Right kidney (tissue), 9 donors: ENCODE measurements at places on chromosomes 1 and 21.

DNA sequence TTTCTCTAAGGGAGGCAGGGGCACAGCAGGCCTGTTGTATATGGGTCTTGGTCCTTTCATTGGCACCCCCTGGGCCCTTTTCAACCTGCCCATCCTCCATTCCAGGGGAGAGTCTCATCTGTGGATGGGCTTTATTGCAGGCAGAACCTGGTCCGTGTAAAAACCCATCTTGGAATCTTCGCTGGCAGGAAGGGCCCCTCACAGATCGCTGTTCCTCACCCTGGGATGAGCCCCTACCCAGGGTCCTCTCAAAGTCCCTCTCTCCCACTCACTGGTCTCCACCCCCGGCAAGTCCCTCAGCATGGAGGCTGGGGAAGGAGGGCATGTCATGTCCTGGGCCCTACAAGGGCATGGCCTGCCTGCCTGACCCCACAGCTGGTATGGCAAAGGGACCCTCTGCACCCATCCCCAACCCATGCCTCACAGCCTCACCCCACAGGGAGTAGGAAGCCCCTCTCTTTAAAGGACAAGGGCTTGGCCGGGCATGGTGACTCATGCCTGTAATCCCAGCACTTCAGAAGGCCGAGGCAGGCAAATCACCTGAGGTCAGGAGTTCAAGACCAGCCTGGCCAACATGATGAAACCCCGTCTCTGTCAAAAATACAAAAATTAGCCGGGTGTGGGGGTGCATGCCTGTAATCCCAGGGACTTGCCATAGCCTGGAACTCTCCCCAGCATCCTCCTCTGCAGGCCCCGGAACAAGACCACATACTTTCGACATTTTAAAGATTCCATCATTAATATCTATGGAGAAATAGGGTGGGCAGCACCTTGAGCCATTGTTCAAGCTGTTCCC is 13.2 kb upstream of the CDA start:
- DNase-seq = no peak

- DNase-seq = no peak
These were observed 34.8 kb upstream of the IKBKE start for GRCh38 chr1:206435445-206435844.

DNA sequence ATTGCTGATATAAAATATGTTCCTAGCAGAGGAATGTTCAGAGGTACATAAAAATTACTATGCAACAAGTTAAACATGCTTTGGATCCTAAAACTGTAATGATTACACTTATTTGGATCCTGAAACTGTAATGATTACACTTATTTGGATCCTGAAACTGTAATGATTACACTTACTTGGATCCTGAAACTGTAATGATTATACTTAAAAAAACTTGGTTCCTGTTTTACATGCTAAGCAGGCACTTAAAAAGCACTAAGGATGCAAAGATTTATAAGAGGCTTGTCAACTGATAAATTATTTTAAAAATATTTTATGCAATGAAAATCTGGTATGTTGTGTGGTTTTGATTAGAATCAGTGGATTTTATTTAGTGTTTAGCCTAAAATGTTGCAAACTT is 47.7 kb downstream of the ZNHIT6 start:
- no peak for DNase-seq

DNA sequence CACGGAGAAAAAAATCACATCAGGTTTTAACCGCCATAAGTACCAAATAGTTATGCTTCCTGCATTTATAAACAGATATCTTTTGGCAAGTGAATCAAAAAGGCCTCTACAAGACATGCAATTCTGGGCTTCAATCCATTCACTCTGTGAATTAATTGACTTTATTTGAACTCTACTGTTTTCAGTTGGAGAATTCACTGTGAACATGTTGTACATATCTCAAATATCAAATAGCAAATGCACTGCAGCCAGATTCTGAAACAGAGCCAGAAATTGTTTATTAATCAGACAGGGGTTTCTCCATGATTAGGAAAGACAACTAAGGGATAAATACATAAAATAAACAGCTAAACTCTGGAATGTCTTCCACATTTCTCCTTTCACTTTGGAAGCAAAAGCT is 445.4 kb upstream of the NFIA start:
- DNase-seq = no peak

DNA sequence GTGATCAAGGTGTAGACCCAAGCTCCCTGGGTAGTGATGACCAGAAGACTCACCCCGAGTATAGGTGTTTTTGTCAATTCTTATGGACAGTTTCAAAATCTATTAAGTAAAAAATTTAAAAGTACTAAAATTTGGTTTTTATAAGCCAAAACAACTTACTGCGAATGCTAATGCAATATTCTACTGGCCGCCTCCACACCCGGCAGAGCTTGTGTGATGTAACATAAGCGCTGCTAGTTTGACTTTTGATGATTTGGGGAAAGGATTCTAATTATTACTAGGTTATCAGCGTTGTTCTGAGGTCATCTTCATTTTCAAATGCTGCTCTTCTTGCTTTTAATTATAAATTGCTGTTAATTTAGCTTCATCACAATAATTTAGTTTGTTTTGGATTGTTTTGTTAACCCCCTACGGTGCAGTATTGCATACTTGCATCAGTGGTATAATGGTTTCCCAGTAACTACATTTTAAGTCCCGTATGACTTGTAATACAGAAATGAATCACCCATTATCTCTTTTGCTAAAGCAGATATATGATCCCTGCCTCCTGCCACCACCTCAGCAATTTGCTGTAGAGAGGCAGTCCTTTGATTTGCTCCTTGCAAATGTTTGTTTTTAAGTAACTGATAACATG is 178.0 kb downstream of the SDCCAG8 start:
- DNase-seq = no peak

- no peak for DNase-seq
These were observed 11.1 kb upstream of the RASSF5 start for GRCh38 chr1:206496131-206496793.

- no peak for DNase-seq
These were observed 64.0 kb downstream of the CCDC18 start for GRCh38 chr1:93244298-93245069.

- no peak for DNase-seq
These were observed 2.9 kb downstream of the TNFAIP8L2 start for GRCh38 chr1:151159373-151159772.

GRCh38 chr1:192756314-192756713 is 52.5 kb upstream of the RGS2 start:
- no peak for DNase-seq

GRCh38 chr1:11650331-11650991 is 3.8 kb downstream of the FBXO2 start:
- peak; percentile 66 for DNase-seq

GRCh38 chr1:175120511-175120910 is 52.9 kb downstream of the TNN start:
- DNase-seq = no peak

- DNase-seq = no peak
These were observed 112.0 kb upstream of the CHRM3 start for GRCh38 chr1:239274242-239274830.

DNA sequence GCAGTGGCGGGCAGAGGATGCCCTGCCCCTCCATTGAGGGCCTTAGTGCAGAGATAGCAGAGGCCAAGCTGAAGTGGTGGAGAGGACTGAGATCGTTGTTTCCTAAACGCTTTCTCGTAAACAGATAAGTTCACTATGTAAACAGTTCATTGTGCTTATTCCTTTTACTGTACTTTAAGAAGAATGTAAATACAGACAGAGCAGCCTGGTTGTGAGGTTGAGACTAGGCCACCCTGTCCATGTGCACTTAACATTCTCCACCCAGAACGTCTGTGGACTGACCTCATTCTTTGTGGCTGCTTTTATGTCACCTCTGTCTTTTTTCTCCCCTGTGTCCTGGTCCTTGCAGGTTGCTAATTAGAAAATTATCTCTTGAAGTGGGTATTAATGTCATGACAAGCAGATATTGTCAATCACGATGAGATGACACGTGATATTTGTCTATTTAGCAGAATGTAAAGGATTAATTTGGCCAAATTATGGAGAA is 8.5 kb downstream of the CENPS start:
- no peak for DNase-seq

DNA sequence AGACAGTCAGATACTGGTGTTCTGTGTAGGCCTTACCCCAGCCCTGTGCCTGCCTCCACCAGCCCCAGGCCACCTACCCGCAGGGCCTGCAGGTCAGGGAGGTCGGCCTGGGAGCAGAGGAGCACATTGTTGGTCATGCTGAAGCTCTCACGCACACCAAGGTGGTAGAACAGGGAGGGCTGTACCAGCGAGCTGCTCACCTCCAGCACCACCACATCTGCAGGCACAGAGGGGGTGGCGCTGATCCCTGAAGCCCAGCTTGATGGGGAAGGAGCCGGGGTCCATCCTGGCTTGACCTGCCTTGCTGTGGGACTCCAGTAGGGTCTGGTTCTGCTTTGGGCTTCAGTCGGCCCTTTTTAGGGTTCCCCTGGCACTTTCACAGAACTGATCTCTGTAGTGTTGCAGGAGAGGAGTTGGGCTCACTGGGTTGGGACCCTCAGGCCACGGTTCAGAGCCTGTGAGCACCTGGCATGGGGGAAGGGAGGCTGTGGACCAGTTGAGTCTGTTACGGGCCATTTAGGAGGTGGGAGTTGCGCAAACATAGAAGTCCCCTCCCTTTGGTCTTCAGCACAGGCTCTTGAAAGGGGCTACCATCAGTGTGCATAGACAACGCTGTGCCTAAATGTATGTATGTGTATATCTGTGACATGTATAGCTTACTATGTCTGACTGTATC is 1.9 kb downstream of the MAP3K6 start:
- DNase-seq = no peak

DNA sequence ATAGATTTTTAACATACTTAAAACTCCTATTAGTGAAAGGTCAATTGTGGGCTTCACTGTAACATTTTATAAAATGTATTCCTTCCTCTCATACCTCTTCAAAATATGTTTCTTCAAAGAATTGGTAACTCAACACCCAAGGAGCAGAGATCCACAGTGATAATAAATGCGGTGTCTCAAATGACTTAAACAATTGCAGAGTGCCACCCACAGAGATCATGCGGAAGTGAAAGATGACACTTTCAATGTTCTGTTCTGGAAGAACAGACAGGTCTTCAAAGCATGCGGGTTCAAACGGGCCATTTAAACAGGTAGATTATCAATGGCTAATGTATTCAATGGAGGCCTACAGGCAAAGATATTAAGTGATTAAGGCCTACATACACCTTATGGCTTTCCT is 157.0 kb upstream of the GREM2 start:
- no peak for DNase-seq

GRCh38 chr1:51288578-51288977 is 41.8 kb downstream of the TTC39A start:
- no peak for DNase-seq

DNA sequence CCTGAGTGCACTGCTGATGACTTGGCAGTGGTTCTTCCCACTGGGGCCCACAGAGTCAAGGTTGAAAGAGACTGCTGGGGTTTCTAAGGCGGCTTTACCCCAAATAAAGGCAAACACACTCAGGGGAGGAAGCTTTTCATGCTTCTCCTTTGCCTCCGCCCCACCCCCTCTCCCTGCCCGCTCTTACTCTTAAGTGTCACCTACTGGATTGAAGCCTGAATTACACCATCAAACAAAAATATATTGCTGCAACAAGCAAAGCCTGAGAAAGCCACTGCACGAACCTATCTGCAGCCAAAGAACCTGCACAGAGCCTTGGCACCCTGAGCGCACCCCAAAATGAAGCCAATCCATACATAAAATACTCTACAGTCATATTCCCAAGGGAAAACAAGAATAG is 63.1 kb downstream of the PTGFR start:
- no peak for DNase-seq

- no peak for DNase-seq
These were observed 140.1 kb upstream of the FMN2 start for GRCh38 chr1:239951511-239952140.
